ENCODE measurements at places on chromosomes 12 and 14.
A peak's percentile ranks its signal among the peaks of the same experiment; 100 is the strongest.

GRCh38 chr12:59444932-59445331, 150.9 kb upstream of the SLC16A7 start:
- H3K27me3 ChIP-seq, result peaks cover 3% of the 10 kb centered on the region
- no peak overlapping the region for H3K4me3 ChIP-seq
- no peaks in the 10 kb centered on the region for H3K36me3 ChIP-seq
- DNase-seq, result peak; percentile 15

GRCh38 chr12:12804432-12804886, 8.7 kb upstream of the DDX47 start:
- no peak overlapping the region for H3K27ac ChIP-seq
- H3K27me3 ChIP-seq, result no peaks in the 10 kb centered on the region
- DNase-seq, result no peak
- peaks cover 3% of the 10 kb centered on the region for H3K36me3 ChIP-seq
- H3K4me1 ChIP-seq, result peaks cover 71% of the 10 kb centered on the region

DNA sequence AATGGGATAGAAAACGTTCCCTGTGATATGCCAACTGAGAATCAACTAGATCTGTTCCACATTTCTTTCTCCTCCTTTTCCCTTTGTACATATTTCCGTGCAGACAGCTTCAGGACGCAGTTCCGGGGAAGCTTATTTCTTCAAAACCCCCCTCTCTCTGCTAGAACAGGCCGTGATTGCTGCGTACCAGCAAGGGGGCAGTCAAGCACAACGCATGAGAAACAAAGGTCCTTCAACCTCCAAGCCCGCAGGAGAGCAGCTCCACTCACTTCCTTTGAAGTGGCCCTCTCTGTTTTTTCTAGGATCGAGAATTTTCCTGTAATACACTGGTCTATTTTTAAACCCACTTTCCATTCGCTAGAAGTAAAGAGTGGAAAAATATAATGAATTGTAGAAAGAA, 80.8 kb downstream of the ZNF664 start:
- H3K36me3 ChIP-seq, result no peaks in the 10 kb centered on the region
- H3K4me3 ChIP-seq, result no peak overlapping the region
- DNase-seq, result no peak
- no peak overlapping the region for H3K27ac ChIP-seq

DNA sequence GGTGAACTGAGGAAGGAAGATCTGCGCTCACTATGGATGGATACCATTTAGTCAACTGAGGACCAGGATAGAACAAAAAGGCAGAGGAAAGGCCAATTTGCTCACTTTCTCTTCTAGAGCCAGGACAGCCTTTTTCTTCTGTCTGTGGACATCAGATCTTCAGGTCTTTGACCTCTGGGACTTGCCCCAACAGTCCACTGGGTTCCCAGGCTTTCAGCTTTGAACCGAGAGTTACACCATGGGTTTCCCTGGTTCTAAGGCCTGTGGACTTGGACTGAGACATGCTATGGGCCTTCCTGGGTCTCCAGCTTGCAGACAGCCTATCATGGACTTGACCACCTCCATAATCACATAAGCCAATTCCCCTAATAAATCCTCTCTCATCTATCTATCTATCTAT, 232.0 kb downstream of the IPO8 start:
- no peaks in the 10 kb centered on the region for H3K27me3 ChIP-seq
- no peaks in the 10 kb centered on the region for H3K36me3 ChIP-seq
- no peak overlapping the region for H3K4me3 ChIP-seq
- no peak for DNase-seq

DNA sequence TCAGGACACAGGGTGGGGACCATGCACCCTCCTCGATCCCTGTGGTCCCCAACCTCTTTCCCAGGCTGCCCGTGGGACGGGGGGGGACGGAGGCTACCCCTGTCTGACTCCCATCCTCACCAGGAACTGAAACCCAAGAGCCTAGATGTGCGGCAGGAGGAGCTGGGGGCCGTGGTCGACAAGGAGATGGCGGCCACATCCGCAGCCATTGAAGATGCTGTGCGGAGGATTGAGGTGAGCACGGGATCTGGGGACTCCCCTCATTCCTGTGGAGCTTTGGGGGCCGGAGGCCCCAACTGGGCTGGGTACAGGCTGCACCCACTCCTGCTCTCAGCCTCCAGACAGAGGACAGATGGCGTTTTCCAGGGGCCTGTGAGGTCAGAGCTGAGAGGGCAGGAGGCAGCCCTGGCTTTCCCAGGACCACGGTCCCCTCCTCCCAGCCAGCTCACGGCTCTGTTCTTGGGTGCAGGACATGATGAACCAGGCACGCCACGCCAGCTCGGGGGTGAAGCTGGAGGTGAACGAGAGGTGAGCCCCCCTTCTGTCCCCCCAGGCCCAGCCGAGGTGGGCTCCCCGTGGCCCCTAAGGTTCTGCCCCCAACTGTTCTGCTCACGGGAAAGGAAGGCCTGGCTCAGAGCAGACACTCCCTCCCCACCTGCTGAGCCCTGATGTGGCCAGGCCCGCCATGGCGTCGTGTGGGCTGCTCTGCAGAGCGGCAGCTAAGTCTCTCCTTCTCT, 24.2 kb downstream of the HIP1R start:
- DNase-seq, result no peak
- peaks cover 2% of the 10 kb centered on the region for H3K36me3 ChIP-seq
- H3K27ac ChIP-seq, result peak overlapping the region; percentile 54
- H3K4me1 ChIP-seq, result no peaks in the 10 kb centered on the region
- no peak overlapping the region for H3K4me3 ChIP-seq

DNA sequence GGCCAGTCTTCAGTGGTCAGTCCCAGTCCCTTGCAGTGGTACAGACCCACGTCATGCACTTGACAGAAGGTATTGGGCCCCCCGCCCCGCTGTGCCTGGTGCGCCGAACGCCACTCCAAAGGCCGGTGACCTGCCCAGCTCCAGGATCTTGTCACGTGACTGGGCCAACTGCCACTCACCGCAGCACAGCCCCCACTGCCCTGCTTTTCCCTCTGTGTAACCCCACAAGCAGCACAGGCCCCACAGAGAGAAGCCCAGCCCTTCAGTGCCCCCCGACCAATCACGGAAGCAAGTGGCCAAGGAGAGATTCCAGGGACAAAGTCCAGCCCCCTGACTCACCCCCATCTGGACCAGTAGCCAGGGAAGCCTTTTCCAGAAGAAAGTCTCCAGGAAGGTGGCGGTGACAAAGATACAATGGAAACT, 498 bp downstream of the GPR132 start:
- peak overlapping the region; percentile 80 for H3K4me3 ChIP-seq
- H3K27me3 ChIP-seq, result no peaks in the 10 kb centered on the region
- H3K36me3 ChIP-seq, result peaks cover 18% of the 10 kb centered on the region
- H3K27ac ChIP-seq, result peak overlapping the region; percentile 94

Measured in activated CD4-positive, alpha-beta T cell treated with anti-CD3 and anti-CD28 coated beads, Interleukin-2, amount 10 ng/mL, durations not matched to agents 7 days and 5 days (primary cell).